ENCODE measurements at places on chromosomes 2 and 18.

- DNase-seq, result no peak
Observed at GRCh38 chr2:206890926-206891325, 48.4 kb upstream of the CPO start.

GRCh38 chr2:234348081-234348480 is 148.8 kb downstream of the ARL4C start:
- DNase-seq, result no peak

DNA sequence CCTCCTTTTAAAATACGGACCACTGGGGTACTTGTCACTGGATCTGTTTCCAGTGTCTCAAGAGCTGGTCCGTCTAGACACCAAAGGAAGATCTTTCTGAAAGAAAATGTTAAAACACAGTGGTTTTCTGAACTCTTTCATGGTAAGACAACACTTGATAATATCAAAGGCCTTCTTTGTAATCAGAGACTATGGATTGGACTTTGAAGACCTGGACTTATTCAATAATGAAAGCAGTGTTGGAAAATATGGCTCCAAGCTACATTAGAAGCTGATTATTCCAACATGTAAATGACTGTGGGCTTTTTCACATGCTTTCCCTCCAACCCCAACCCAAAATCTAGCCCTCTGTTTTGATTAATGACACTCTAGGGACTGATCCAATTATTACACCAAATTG is 329.4 kb upstream of the LYPD1 start:
- no peak for DNase-seq

- no peak for DNase-seq
Observed at GRCh38 chr18:28108814-28109213, 68.1 kb downstream of the CDH2 start.

All from activated gamma-delta T cell (primary cell).